ENCODE measurements at places on chromosomes 2 and 18.

- peak; percentile 3 for DNase-seq
Measured at GRCh38 chr2:158179660-158180059, 78.0 kb downstream of the UPP2 start.

- DNase-seq = no peak
Measured at GRCh38 chr2:113041871-113042270, 10.8 kb downstream of the IL36B start.

DNA sequence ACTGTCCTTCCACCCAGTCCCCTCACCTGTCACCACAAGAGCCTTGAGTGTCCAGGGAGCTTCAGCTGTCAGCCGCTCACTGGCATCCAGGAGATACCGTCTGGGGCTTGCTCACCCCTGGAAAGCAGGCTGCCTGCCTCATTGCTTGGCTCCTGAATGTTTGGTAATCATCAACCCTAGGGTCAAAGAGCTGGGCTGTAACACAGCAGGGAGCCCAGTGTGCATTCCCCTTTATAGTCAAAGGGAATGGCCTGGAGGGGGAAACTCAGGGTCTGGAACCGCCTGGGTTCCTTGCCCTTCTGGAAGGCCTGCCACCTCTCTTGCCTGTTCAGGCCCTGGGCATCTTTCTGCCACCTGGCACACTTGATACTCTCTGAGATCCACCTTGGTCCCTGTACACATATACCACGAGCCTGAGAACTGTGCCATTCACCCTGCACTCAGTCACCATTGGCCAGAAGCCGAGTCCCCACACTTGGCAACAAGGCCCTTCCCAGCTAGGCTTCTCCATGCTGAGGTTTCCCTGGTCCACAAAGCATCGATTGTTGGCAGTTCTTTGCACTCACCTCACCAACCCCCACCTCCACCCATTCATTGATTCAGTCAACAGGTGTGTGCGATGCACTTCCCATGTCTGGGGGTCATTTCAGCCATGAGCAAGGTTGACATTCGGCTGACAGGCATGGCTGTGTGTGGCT is 35.0 kb downstream of the TPRKB start:
- DNase-seq = no peak

GRCh38 chr2:55416786-55417568 is 2.7 kb downstream of the CCDC88A start:
- no peak for DNase-seq

GRCh38 chr2:145141981-145142380 is 622.1 kb upstream of the ZEB2 start:
- DNase-seq = no peak

DNA sequence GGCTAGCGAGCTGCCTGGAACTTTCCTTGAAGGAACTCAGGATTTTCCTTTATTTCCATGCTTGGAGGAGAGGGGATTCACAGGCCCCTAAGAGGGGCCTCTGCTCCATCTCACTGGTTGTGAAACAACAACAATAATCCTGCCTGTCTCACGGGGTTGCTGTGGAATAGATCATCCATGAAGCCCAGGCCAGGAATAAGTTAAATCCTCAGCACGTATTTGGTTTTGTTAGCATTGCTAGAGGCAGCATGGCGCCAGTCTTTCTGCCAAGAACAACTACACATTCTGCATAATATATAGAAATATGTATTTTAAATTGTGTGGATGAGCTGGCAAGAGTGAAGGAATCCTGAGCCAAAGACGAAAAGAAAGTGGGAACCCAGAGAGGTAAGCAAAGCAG is 80.8 kb upstream of the L3MBTL4 start:
- DNase-seq = no peak

GRCh38 chr2:134275058-134275862 is 21.4 kb downstream of the MGAT5 start:
- no peak for DNase-seq

DNA sequence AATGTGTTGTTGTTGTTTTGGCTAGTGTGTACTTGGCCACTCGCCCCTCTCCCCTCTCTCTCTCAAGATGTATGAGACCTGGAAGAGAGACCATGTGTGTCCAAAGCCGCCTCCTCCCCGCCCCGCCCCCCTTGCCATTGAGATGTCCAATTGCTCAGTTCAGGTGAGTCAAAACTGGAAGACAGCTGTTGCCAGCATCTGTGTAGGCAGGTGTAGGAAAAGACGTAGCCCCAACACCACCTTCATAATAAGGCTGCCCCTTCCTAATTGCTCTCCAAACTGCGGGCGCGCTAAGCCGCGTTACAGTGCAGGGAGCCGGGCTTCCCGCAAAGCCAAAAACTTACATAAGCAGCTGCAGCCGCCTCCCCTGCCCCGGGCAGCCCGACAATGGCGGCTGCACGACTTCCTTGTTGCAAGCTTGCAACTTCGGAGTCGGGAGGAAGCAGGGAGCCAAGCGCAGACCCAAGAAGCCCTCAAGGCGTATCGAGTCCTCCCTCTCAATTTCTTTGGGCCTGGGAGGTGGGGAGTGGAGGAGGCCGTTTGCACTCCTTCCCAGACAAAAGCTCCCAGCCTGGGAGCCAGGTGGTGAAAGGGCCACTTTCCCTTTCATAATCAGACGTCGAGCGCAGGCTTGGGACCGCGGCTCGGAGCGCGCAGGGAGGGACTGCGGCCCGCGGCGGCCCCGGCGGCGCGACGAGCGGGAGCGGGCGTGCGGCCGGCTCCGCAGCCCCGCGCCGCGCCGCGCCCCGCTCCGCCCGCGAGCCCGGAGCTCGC is 882 bp downstream of the ZBTB14 start:
- DNase-seq = peak; percentile 63
